Stimulated activated CD4-positive, alpha-beta T cell treated with anti-CD3 and anti-CD28 coated beads, Interleukin-1b, Interleukin-23, amount 100 ng/mL, for 1 hour (primary cell): ENCODE measurements at places on chromosomes 2 and 18.

DNA sequence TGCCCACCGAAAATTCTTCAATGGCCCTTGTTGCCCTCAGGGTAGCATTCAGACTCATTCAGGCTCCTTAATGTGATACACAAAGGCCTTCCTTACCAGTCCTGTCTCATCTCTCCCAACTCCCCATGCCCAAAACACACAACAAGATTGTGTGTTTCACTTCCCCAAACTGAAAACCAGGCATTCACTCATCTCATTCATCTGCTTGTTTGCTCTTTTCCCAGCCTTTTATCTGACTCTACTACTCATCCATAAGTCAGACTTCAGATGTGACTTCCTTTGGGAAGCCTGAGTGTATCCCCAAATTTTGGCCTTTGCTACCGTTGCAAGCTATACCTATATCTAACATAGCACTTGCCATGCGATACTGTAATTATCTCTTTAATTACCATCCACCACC is 9.7 kb upstream of the SLC39A10 start:
- DNase-seq: no peak

- no peak for DNase-seq
These were observed 43.1 kb downstream of the CHMP3 start for GRCh38 chr2:86520153-86520552.

GRCh38 chr2:157587576-157587975 is 41.1 kb downstream of the ACVR1C start:
- DNase-seq: no peak

GRCh38 chr18:22344908-22345670 is 72.6 kb downstream of the CTAGE1 start:
- DNase-seq: no peak

DNA sequence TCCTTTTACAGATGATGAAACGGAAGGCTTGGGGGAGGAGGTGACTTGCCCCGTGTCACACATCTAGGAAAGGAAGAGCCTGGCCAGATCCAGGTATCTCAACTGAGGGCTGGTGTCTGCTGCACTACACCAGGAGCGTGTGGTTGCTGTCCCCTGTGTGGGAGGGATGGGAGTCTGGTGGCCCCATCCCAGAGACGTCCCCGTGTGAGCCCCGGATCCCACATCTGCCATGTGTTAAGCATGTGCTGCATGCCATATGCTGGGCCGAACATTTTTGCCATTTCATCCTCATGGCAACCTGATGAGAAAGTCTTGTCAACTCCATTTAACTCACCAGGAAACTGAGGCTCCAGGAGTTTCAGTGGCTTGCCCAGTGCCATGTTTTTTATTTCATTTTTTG is 4.2 kb downstream of the GAREM2 start:
- no peak for DNase-seq

- no peak for DNase-seq
These were observed 9.5 kb downstream of the PASK start for GRCh38 chr2:241139531-241140444.

DNA sequence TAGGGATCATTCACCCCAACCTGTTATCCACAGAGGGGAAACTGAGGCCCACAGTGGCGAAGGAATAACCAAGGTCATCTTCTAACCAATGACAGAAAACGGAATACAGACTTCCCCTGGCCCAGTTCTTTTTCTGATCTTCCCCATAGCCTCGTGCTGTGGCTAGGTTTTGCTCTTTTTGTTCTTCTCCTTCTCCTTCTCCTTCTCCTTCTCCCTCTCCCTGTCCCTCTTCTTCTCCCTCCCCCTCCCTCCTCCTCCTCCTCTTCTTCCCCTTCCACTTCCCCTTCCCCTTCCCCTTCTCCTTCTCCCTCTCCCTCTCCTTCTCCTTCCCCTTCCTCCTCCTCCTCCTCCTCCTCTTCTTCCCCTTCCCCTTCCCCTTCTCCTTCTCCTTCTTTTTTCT is 12.9 kb upstream of the TWIST2 start:
- no peak for DNase-seq

- no peak for DNase-seq
These were observed 91.6 kb downstream of the ACKR3 start for GRCh38 chr2:236661061-236661761.

DNA sequence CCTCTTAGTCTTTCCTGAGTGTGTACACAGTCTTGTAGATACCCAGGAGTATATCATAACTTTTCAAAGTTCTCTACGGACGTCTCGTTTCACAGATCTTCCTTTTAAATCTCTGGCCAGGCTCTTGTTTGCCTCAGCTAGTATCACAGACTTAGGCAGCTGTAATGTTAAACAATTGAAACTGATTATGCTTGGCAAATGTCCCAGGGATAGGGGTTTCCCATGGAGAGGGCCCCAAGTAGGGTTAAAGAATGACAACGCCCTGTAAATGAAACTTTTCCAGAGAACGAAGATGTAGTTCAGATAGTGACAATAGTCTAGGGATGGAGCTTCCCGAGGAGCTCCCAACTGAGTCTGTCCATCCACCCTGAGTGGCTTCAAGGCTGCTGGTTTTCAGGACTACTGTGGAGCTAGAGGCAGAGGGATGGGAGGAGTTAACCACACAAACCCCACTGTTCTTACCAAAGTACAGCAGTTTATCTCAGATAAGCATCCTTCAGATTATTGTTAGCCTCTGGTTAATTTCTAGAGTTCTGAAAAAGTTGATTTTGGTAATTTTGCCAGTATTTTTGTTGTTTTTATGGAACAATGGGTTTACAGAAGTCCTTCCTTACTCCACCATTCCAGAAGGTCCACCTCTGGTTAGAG is 9.1 kb downstream of the NEURL3 start:
- no peak for DNase-seq

DNA sequence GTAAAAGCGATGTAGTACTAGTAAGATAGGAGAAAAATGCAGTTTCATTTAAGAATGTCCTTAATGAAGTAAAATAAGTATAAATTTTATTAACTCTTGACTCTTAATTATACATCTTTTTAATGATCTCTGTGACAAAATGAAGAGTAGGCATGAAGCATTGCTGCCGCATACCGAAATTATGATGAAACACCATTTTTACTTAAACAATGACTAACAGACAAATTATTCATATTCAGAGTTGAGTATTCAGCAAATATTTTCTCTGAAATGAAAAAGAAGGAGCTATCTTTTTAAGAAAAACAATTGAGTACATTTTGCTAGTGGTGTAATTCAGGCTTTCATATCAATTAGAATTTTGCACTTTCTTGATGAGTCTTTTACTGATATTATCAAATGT is 150.6 kb upstream of the DOCK10 start:
- DNase-seq: no peak

GRCh38 chr18:31261792-31262582 is 56.0 kb upstream of the DSG1 start:
- DNase-seq: no peak

DNA sequence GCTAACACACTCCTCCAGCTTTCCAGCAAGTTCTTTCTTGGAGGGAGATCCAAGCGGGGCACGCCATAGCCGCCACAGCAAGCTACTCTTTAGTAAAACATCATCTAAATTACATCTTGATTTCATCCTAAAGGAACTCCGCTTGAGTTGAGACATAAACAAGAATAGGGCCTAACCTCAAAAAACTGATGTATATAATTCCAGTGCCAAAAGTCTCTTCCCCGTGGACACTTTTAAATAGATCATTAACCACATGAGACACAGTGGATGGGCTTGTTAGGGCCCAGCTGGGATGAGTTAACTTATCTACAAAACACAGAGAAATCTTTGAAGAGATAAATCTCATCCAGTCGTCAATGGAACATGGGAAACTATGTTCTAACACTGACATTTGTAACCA is 20.8 kb upstream of the MLPH start:
- no peak for DNase-seq

DNA sequence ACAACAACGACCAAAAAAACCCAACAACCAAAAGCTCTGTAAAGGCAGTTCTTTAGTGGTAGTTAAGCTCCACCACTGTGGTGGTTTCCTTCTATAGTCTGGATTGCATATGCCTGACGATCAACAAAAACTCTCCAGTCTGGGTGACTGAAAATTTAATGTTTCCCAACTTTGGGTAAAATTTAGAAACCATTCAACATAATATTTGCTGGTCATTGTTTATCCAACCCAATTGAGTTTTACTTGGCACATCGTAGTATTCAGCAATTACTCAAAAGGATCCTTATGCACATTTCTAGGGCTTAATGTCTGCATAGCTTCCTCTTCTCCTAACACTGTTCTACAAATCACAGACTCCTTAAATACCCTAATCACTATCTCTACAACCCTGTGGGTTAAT is 1080.2 kb upstream of the NRXN1 start:
- no peak for DNase-seq

DNA sequence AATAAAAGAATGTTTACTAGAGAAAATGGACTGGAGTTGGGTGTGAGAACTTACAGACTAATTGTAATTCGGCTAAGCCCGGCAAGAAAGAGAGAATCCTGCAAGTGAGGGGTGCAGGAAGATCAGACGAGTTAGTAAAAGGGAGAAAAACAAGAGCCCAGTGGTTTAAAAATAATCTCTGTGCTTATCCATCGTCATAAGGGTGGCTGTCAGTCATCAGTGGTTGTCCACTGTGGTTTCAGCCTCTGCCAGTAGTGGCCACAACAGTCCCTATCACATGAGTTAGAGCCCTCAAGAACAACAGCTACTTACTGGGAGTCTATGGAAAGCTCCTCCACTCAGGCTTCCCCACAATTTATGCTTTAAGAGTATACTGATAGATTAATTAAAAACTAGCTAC is 239.8 kb downstream of the SETBP1 start:
- no peak for DNase-seq
